H7 (cell line): ENCODE measurements at places on chromosomes 13 and 19.
A peak's percentile ranks its signal among the peaks of the same experiment; 100 is the strongest.

DNA sequence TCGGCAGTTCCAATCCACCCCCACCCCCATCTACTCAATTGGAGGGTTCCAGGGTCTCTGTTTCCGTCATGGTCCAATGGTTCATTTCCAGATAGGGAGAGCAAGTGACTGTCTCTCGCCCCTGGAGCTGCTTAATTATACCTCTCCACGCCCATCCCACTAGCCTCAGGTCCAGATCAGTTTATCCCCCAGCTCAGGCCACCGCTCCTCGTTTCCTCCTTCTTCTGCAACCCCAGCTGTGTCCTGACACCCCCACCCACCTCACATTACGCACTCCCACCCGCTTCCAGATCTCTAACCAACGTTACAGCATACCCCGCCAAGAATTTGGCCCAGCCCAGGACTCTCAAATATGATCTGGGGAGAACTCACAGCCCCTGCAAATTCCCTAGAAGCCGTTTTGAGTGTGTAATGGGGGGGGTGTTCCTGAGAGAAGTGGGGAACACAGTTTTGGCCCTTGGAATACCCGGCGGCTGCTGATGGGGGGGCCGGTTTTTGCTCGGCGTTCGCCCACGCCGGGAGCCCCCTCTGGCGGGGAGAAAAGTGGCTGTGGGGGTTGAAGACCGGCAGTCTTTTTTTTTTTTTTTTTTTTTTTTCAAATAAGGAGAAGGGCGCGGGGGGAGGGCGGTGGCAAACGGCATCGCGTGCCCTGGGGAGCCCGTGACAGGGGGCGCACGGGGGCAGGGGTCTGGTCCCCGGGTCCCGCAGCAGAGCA, 1.7 kb upstream of the PDE4A start:
- DNase-seq: peak; percentile 73

GRCh38 chr13:92158346-92158745, 759.9 kb downstream of the GPC5 start:
- no peak for DNase-seq

GRCh38 chr19:33947265-33947964, 150.7 kb downstream of the KCTD15 start:
- DNase-seq: no peak

- no peak for DNase-seq
These were observed 432.6 kb downstream of the ZNF536 start for GRCh38 chr19:30804751-30805150.

DNA sequence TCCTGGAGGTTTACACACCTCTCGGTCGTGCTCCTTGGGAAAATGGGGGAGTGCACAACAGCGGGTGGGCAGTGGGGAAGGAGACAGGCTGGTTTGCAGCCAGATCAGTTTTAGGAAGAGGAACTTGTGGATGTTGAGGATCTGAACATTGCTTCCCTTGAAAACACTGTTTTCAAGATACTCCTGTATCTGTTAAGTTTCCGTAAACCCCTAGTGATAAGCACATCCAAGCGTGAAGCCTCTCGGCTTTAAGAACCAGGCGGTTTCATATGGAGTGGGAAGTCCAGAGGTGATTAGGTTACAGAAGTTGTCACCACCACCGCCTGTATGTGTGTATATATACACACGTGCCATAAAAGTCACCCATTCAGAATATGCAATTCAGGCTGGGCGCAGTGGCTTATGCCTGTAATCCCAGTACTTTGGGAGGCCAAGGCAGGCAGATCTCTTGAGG, 47.4 kb downstream of the SIPA1L3 start:
- DNase-seq: no peak

GRCh38 chr13:37617173-37617572, 18.6 kb upstream of the POSTN start:
- no peak for DNase-seq

GRCh38 chr19:53626486-53626885, 5.3 kb upstream of the DPRX start:
- no peak for DNase-seq

GRCh38 chr19:23523863-23524262, 128.6 kb upstream of the ZNF91 start:
- DNase-seq: no peak

- DNase-seq: no peak
These were observed 29.6 kb downstream of the EPN1 start for GRCh38 chr19:55704494-55705245.

GRCh38 chr19:2478278-2478755, 2.4 kb downstream of the GADD45B start:
- peak; percentile 76 for DNase-seq

GRCh38 chr13:84659359-84659661, 777.0 kb upstream of the SLITRK1 start:
- DNase-seq: no peak

DNA sequence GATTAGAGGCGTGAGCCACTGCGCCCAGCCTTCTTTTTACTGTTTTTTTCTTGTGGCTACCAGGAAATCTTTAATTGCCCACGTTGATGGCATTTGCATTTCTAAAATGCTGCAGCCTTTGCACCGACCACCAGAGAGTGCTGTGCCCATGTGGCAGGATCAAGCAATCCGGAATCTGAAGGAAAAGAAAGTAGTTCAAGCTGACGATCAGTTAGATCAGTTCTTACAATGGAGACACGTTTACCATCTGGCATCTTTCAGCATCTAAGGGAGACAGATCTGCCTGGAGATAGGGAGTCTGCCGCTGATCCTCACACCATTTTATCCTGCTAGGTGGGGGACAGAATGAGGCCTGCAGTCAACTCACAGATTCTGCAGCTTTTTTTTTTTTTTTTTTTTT, 19.9 kb downstream of the TINCR start:
- peak; percentile 86 for DNase-seq

DNA sequence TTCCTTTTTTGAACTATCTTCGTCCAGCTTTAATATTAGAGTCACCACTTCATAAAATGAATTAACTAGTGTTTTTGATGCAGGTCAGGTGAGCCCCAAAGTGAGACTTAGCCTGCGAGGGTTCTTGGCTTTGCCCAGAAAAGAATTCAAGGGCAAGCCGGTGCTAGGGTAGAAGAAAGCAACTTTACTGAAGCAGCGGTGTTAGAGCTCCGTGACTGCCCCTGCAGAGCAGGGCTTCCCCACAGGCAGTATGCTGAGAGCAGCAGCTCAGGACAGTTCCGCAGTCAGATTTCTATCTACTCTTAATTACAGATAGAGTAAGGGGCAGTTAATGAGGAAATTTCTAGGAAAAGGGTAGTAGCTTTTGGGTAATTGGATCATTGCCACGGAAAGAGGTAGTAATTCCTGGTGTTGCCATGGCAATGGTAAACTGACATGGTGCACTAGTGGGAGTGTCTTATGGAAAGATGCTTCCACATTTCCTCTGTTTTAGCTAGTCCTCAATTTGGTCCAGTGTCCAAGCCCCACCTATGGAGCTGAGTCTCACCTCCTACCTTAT, 432.2 kb upstream of the ZNF507 start:
- DNase-seq: no peak

DNA sequence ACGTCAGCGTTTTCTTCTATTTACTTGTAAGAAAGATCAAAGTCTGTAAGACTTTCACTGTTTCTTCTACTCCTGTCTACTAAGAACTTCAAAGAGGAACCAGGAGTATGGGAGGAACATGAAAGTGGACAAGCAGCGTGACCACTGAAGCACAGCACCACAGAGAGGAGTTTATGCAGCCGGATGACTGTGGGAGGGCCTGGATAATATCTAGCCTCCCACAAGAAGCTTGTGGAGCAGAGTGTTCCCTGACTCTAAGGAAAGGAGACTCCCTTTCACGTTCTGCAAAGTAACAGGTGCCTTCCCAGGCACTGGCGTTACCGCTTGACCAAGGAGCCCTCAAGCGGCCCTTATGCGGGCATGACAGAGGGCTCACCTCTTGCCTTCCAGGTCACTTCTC, 83.6 kb upstream of the PDCD5 start:
- DNase-seq: no peak

- DNase-seq: no peak
These were observed 1472.6 kb downstream of the UQCRFS1 start for GRCh38 chr19:27740396-27740795.

DNA sequence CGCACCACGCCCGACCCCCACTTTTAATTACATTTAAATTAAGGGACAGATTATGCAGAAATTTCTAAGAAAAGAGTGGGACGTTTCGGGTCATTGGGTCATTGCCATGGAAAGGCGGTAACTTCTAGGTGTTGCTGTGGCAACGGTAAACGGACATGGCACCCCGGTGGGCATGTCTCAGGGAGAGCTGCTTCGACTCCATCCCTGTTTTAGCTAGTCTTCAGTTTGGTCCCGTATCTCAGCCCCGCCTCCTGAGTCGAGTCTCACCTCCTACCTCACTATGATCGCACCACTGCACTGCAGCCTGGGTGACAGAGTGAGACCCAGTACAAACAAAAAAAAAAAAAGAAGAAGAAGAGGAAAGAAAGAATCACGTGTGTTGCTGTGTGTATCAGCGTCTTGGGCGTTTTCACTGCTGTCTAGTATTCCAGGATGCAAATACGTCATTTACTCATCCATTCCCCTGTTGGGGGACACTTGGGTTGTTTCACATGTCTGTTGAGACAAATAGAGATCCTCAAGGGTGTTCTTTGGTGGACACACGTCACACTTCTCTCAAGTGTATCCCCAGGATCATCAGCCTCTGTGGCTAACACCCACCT, 41.7 kb downstream of the CELF5 start:
- no peak for DNase-seq

DNA sequence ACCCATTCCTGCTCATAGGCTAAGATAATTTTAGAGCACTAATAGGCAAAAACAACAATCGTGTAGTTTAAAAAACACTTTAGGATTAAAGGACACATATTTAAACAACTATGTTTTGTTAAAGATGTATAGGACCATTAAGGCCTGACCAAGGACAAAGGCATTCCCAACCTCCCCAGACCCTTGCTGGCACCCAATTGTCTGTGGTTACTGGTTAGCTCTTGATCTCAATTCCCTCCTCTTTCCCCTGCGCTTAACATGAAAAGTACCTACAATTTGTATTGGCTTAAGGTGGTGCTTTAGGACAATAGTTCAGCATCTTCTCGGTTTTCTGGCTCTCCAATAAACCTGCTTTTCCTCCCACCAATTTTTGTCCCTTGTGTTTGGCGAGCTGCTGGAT, 51.0 kb downstream of the TEX26 start:
- DNase-seq: no peak
